CD8-positive, alpha-beta memory T cell (primary cell): ENCODE measurements at places on chromosomes 7 and 10. TPM values are rescaled to one million over a fixed set of nuclear protein-coding genes. Genes with fewer than 3 reads are reported as not detected.

DNA sequence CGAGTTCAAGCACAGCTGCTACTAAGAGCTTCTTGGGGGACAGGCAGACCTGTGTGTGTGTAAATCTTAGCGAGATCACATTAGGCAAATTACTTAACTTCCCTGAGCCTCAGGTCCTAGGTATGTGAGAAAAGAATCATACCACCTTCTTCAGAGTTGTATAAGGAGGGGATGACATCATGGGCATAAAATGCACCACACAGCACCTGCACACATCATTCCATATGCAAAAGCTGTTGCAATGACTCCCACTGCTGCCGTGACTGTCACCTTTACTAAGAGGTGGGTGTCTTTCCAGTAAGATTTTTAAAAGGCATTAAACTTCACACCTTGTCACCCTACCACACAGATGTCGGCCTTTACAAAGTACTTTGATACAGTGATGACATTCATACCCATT lies 146.0 kb downstream of the FANK1 start:
- no peak for DNase-seq

DNA sequence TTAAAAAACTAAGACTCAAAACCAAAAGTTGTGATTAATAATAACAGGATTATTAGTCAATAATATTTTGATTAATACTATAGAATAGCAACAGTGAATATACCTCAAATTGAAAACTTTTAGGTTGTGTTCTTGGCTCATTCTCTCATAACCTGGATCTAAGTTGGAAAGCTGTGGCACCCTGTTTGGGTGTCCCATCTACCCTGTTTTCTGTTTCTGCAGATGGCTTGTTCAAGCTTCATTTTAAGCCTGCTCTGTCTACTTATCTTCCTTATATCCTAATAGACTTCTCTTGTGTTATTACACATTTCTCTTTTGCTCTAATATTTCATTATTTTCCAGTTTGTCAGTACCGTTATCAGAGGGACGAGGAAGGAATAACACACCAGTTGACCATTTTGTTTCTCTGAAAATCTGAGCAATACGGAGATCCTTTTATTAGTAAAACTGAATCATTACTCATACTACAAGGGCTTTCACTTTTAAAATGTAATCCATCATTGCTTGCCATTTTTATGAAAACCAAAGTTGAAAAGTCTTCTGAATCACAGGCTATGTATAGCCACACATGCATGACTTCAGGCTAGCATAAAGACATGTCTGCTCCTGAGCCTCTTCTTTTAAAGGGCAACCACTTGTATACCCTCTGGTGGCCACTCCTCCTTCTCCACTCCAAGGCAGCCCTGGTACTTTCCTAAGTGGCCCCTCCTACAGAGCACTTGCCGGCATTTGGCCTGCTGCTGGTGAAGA lies 22.3 kb downstream of the COX15 start:
- no peak for DNase-seq

GRCh38 chr7:103080923-103081322 lies 6.0 kb downstream of the ARMC10 start:
- DNase-seq = no peak

DNA sequence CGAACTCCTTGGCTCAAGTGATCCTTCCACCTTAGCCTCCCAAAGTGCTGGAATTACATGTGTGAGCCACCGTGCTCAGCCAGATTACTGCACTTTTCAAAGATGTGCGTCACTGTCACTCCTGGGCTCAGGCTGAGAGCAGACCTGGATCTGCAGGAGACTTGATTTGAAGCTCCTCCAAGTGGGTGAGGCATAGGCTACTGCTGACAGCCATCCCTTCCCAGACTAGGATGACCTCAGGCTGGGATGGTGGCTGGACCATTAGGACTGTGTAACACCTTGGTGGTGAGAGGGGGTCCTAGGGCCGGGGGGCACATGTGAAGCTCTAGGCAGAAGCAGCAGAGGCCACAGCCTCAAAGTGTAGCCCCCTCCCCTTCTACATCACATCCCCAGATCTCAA lies 8.2 kb upstream of the SRRM3 start:
- DNase-seq = no peak

- DNase-seq = no peak
Observed at GRCh38 chr10:78066012-78066411, 32.3 kb downstream of the RPS24 start.

GRCh38 chr7:111168182-111168581 lies 77.3 kb downstream of the LRRN3 start:
- no peak for DNase-seq

GRCh38 chr10:112593023-112593422 lies 146.0 kb downstream of the VTI1A start:
- DNase-seq = no peak

Gene NOD1
- 8.8 TPM for total RNA-seq

Gene ITPRID1
- total RNA-seq = not detected
